ENCODE measurements at places on chromosomes 3 and 15.

DNA sequence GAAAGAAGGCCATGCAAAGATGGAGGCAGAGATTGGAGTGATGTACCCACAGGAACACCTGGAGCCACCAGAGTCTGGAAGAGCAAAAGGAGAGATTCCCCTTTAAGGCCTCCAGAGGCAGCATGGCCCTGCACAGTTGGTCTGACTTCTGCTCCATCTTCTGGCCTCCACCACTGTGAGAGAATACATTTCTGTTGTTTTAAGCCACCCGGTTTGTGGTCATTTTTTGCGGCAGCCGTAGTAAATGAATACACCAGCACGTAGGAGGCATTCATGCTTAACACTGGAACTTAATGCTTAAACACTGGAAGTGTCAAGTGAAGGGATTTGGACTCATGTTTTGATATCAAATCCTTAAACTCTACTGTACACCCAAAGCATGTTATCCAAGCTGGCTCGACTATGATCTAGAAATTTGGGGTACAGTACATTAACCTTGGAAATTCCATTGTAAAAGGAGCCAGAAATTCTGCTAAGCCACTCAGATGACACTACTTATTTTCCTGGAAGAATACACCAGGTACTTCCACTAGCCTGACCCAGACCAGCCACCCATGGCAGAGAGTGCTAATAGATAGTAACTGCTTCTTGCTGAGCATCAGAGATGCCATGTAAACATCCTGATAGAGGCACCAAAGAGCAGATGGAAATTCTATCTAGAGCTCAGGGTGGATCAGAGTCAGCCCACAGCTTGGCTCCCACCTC, 190.9 kb downstream of the ADAMTS9 start:
- DNase-seq, result no peak

DNA sequence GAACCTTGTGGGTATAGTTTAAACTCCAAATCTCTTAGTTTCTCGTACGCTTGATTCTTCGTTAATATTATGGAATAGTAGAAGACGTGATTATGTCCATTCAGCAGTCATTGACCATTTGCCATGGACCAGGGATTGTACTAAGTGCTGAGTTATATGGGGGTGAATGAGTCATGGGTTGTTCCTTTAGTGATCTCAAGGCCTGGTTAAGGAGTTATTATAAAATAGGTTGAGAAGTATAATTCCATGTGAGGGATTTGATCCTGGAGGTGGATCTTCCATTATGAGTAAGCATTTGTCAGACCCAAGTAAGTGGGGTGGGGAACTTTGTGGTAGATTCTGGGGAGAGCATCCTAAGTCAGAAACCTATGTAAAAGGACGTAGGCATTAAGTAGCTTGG, 15.4 kb downstream of the NR2C2 start:
- no peak for DNase-seq

DNA sequence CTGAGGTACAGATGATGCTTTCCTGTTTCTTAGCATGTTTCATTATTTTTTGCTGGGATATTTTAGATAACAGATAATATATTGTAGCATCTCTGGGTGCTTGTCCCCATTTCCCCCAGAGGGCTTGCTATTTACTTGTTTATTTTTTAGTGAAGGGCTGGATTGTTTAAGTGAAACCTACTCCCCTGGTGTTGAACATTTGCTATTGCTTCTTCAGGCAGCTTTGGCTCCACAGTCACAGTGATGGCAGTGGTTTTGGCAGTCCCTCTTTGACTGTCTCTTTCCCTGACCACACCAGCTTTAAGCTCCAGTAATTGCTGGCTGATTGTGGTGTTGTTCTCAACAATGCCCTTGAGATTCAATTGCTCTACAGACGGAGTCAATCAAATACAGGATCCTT, 128.9 kb downstream of the KLF13 start:
- DNase-seq, result no peak

- DNase-seq, result no peak
Observed at GRCh38 chr15:31278544-31279220, 48.0 kb upstream of the KLF13 start.

- no peak for DNase-seq
Observed at GRCh38 chr15:65204236-65204930, 6.9 kb downstream of the CILP start.

- DNase-seq, result no peak
Observed at GRCh38 chr15:29704950-29705597, 117.2 kb downstream of the TJP1 start.

DNA sequence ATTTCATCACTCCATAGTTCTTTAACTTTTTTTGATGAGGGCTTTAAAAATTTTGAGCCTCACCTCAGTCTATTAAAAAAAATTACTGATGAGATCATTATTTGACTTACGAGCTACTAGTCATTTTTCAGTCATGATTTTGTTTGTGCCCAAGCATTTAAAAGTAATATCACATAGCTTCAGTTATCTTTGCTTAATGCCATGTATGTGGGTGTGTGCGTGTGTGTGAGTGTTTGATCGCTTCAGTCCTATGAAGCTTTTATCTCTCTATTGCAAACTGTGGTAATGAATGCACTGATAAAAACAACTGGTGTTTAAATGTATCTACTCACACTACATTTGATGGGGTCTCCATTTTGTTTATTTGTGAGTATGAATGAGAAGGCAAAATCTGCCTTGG, 49.8 kb downstream of the RSRC1 start:
- no peak for DNase-seq
